ENCODE measurements at places on chromosomes 6 and 20. TPM values are rescaled to one million over a fixed set of nuclear protein-coding genes. Genes with fewer than 3 reads are reported as not detected.

DNA sequence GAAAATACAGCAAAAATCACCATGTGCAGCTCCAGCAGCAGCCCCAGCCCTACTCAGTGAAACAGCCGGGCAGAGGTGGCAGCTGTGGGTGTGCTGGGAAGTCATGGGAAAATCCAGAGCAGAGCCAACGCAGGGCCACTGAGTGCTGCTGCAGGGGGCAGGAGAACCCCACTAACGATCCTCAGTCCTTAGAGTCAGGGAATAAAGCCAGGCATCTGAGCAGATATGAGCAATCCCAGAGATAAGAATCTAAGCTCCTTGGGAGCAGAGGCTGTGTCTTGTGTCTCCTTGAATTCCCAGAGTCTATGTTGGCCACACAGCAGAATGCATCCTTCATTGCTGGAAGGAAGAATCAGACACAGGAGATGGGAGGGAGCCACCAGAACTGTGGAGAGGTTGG, 493.1 kb upstream of the MAP3K7 start:
- no peak for DNase-seq

The NNAT gene
- total RNA-seq = 205 TPM

DNA sequence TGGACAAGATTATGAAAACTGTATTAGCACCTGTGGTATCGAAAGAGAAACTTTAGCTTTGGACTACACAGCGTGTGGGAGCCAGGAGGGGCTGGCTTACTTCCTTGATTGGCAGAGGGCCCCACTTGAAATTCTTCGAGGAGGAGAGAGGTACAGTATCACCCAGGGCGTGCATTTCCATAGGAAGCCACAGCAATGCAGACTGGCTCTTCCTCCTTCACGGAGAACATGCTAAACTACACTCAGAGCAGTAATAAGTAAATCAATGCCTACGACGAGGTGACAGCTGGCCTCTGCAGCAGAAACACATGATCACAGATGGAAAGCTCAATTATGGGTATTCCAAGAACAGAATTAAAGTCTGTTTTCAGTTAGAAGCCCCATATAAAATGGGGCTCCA, 44.2 kb downstream of the MYLK4 start:
- DNase-seq = no peak

- DNase-seq = no peak
These were observed 50.1 kb downstream of the GRM4 start for GRCh38 chr6:34095741-34096140.

DNA sequence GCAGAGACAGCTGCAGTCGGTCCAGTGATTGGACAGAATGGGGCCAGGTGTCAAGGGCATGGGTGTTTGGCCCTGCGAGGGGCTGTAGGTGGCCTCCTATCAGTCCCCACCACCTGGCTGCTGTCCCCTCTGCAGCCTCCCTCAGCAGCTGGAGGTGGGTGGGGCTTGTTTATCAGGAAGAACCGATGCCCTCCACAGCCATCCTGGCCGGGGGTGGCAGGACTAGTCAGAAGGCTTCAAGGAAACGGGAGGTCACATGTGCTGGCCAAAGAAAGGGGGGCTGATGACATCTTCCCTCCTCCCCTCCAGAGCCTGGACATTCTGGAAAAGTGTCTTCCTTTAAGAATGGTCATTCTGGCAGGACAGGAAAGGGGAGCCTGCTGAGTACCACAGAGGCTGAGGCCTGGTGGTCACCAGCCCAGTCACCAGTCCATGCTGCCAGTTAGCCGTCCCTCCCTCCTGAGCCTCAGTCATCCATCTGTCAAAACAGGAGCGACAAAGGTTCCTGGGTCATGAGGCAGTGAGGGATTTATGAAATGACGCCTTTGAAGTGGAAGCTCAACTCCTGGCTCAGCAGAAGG, 4.1 kb downstream of the FAM210B start:
- DNase-seq = no peak

DNA sequence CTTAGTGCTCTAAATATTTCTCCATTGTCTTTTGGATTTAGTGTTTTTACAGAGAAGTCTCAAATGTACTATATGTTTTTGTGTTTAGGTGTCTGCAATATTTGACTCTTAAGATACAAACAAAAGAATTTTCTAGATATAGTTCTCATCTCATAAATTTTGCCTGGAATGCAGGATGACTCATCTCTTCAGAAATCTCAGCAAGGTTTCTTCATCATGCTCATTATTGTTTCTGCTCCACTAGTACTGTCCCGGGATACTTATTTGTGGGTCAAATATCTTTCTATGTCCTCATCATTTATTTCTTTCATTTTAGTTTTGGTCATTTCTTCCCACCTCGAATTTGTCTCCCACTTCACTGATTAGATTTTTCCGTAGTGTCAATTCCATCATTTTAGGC, 9.5 kb downstream of the AHI1 start:
- DNase-seq = no peak

GRCh38 chr20:63044204-63044600, 37.4 kb upstream of the BHLHE23 start:
- DNase-seq = no peak

DNA sequence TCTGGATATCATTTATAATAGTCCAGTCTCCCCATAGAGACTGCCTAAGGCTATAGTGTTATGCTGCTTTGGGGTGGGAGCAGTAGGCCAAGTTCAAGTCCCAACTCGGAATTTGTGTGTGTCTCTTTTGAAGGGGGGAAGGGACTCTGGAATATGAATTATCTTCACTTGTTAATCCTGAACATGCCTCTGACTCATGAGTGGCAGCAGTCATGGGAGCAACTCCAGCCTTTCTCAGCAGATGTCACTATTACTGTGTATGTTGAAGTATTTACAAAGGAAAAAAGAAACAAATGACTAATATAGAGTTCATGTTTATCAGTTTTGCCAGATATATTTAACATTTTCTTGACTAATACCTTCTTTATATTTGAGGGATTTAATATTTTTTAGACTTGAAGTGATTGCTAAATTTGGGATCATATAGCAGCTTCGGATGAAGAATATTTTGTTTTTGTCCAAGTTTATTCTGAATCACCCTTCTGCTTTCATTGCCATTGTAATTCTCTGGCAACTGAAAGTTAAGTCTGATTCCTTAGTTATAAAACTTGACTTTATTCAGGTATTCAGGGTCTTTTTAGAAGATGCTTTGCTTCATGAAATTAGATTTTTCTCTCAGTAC, 23.4 kb downstream of the FAM217A start:
- no peak for DNase-seq

The NRN1 gene
- 0.63 TPM for total RNA-seq

DNA sequence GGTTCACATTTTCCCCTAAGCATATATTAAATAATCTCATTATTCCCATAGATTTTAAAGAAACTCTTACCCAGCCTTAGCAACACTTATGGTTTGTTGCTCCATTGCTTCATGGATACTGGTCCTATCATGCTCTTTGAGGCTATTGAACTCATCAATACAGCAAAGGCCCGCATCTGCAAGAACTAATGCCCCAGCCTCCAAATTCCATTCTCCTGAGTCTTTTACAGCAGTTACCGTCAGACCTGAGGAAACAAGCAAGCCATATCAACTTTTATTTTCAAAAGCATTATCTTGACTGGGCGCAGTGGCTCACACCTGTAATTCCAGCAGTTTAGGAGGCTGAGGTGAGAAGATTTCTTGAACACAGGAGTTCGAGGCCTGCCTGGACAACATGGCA, 37.7 kb upstream of the ASF1A start:
- DNase-seq = no peak

Data from H7 (cell line).